NCI-H1092 treated with DMSO at 0.1 percent for 48 hours (cell line): ENCODE measurements at places on chromosomes 2 and 18.

DNA sequence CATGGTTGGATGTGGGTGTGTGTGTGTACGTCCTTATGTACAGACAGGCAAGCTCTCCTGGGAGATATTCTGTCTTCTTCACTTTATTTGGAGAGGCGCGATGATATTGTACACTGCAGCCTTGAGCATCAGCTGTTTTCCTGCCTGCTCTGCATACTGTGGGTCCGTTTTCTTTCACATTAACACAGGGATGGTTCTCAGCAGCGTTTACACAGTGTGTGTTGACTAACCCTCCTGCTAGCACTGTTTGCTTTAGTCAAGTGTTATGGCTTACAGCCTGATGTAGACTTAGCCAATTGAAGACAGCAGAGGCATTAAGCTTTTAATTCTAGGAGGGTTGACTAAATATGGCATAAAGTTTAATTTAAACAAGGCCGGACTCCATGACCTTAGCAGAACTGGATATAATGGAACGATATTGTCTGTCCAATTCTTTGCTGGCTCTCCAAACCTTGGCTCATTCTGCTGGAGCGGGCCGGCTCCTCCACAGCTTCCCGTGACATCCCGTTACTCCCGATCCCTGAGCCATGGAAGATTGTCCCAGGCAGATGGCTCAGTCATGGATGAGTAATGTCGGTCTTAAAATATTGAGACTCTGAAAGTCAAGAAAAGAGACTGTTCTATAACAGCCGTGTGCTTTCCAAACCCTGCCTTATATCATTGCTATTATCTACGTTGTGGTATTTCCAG is 134.7 kb downstream of the TPGS2 start:
- DNase-seq: peak; percentile 97

- no peak for DNase-seq
These were observed at the start of gene CERKL for GRCh38 chr2:181656450-181657291. TSS of gene CERKL (minus strand) at chr2:181657105. CDS start at chr2:181657006, 99 bp downstream.

- no peak for DNase-seq
These were observed 413.5 kb downstream of the TXNL1 start for GRCh38 chr18:56224669-56225561.

DNA sequence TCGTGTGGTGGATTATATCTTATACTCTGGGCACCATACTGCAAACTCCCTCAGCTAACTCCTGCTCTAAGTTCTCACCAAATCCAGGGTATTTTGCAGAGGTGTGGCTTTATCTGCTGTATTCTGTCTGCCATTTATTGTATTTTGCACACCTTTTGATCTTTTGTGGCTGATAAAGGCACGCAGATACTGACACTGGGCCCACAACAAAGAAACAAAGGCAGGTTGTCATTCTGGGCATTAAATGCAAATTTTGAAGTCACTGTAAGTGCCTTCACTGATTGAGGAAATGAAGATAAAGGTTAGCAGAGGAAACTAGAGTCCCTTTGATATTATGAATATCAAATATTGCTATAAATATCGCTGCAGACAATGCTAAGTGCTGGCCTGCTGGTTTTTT is 265.8 kb upstream of the MEIS1 start:
- no peak for DNase-seq

DNA sequence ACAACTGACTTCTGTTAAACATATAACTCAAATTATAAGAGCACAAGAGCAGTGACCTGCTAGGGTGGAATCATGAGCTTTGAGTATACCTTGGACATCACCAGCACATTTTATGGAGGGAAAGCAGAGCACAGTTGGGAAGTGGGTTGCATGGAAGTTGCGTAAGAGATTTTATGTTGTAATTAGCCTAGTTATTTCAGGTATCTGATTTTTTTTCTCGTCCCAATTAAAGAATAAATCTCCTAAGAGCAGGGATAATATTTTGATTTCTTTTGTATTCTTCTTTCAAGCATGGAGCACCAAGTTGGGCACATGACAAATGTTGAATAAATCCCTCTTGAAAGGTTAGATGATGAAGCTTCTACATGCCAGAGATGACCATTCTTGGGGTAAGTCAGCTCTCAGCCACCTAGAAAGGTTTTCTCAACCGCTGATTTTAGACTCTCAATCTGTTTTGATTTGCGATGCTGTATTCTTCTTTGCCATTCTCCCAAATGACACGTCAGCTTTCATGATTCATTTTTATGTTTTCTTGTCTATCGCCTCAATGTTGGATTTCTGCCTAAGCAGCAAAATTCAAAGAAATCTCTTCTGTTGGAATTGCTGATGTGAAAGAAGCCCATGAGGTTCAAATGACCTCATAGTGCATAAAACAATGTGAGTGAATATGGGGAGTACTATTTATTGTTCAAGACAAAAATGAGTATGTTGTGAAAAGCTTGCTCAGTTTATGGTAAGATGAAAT is 15.3 kb upstream of the FN1 start:
- DNase-seq: no peak

DNA sequence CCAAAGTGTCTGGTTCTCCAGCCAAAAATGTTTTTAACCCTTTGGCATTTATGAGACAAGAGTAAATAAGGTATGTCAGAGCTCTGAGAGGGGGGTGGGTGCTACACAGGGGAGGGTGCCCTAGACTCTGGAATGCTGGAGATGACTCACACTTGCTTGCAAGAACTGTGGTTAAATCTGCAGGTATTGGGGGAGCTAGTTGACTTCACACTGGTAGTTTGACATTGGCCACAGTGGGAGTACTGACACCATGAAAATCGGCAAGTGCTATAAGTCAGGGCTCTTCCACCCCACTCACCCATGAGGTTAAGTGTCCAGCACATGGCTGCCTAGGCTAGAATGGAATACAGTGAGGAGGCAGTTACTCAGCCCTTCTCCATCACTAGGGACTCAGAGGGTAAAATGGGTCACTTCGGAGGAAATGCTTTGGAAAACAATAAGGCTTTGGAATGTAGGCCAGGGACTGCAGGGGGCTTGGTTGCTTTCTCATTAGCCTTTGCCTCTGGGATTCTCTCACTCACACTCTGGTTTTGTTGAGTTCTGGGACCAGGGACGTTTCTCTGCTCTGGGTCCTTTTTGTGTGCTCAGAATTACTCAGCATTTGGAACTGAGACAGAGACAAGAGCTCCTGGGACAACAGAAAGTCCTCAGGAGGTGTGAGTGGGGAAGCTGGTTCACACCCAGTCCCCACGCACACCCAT is 91.6 kb downstream of the ACKR3 start:
- no peak for DNase-seq

DNA sequence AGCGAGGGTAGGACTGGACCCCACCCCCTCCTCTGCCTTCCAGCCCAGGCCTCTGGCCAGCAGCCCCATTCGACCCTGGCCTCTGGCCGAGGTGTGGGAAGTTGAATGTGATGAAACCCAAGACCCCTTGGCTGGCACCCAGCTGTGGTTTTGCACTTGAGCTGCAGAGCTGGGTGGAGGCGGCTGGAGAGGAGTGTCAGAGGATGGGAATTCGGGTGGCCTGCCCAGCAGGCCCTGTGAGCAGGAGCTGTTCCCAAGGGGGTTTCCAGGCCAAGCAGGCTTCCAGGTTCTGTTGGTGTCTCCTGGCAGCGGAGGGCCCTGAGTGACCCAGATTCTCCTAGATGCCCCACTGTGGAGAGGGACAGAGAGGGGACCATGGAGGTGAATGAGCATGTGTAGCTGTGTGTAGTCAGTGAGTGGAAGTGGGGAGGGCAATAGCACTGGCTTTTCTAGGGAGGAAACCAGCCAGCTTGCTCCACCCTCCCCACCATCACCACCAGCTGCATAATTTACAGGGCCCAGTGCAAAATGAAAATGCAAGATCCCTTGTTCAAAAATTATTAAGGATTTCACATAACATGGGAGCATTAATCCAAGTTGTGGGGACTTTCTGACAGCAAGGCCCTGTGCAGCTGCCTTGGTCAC is 172.2 kb upstream of the HAAO start:
- peak; percentile 43 for DNase-seq

DNA sequence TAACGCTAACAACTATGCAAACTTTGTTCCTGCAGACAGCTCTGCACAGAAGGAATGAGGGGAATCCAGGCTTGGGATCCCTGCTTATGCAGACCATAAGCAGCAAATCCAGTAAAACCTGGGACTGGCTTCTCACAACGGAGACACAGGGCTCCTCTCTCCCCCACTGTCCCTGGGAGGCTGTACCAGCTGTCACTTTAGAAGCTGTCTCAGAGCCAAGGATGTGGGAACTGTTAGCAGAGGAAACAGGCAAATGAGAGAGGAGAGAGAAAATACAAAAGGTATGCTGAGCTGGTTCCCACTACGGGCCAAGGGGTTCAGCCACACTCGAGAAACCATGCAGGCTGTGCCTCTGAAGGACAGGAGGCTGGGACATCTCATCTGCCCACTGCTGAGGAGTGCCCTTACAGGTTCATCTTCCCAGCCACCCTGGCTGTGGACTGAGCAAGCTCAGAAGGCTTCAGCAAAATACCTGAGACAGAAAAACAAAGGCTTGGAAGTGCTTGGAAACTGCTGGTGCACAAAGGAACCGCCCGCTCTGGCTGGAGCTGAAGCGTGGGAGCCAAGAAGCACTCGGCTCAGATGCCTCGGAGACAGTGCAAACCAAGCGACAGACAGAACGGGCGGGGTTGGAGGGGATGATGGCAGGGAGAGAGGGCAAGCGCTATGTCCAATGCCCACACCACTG is 72.5 kb downstream of the FAM210A start:
- no peak for DNase-seq

DNA sequence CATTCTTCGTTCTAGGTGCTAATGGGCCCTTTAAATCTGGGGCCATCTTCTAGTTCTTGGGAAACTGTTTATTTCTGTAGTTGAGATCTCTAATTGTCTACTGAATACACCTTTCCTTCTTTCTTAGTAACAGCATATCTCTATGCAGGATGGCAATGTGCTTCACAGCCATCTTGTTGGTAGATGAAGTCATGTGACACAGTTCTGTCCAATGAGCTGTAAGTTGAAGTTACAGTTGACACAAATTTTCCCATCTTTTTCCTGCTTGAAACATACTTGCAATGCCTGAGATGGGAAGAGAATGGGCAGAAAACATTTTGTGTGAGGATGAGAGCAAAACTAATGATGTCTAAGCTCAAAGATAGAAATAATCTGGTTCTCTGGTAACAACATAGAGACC is 57.3 kb upstream of the PHLPP1 start:
- no peak for DNase-seq

- DNase-seq: no peak
These were observed 147.0 kb downstream of the GCA start for GRCh38 chr2:162490761-162491470.

GRCh38 chr18:48889115-48889941 is 61.4 kb downstream of the SMAD7 start:
- no peak for DNase-seq

DNA sequence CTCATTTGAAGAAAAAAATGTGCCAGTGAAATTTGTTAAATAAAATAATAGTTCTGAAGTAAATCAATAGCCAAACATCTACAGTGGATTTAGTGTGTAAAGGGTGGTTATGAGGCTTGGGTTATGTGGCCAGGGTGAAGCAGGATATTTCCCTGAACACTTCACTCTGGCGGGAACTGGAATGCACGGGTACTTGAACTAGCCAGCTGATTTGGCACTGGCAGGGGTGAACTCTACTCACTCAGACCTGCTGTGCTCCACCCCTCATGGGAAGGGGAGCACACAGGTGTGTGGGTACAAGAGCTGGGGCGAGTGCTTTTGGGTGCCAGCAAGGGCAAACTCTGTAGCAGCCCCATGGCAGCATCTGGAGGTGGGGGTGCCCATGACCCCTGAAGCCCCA is 278.2 kb downstream of the CALCRL start:
- peak; percentile 15 for DNase-seq

- DNase-seq: no peak
These were observed 90.3 kb downstream of the PIK3C3 start for GRCh38 chr18:42045346-42045745.

GRCh38 chr2:237696461-237696860 is 69.1 kb downstream of the LRRFIP1 start:
- DNase-seq: no peak

DNA sequence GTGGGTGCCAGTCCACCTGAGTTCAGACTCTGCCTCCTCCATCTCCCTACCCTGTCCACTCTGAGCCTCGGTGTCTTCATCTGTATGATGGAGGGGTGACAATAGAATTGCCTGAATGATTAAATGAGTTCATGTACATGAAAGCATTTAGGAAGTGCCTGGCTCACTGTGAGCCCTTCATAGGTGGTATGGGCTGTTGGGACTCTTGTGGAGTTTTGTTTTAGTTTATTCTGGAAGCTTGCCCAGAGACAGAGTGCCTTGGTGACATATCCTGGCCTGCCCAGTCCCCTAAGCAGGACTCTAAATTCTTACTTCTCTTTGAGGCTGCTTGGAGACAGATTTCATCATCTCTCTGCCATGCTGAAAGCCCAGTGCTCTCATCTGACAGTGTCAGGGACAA is 24.5 kb upstream of the GIGYF2 start:
- DNase-seq: no peak

DNA sequence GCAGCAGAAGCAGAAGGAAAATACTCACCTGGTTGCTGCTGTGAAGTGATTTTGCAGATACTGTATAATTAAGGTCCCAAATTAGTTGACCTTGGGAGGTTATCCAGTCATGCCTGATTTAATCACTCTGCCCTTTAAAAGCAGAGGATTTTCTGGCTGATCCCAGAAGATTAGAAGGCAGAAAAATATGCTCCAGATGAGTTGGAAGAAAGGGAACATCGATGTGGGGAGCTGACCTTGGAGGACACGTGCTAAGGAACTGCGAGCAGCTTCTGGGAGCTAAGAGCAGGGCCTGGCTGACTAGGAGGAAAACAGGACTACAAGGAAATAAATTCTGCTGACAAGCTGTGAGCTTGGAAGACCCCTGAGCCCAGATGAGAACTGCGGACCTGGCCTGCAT is 13.3 kb upstream of the DYM start:
- DNase-seq: no peak

DNA sequence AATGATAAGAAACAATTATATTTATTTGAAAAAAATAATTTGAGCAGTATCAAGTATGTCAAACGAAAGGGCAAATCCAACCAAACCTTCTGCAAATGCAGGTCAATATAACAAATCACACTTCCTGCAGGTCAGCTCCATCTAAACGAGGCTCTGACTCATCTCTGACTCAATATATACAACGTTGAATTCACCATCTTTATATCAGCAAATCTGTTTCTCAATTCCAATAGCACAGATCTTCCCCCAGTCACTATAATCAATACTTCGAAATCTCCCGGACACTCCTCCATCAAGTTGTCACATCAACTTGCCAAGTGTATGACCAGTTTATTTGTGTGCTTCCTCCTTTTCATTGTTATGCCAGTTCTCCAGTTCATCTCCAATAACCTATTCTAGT is 388.9 kb downstream of the ZEB2 start:
- no peak for DNase-seq

DNA sequence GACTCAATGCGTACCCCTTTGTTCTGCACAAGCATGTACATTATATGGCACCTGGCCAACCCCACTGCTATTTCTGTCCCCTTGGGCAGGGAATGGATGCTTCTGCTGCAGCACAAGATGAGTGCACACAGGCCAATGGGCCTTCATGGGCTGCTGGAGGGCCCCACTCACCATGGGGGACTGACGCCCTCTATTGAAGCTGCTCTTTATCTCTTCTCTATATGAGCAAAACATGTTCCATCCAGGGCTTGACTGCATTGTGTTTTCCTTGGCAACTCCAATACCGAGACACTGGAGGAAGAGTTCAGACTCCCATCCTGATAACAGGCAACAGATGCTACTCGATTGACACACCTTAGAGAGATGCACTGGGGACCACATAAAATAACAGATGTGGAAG is 251.6 kb upstream of the NCKAP5 start:
- no peak for DNase-seq

- DNase-seq: no peak
These were observed 12.3 kb upstream of the GPR55 start for GRCh38 chr2:230937362-230937761.
